ENCODE measurements at places on chromosomes 7 and 10.
A peak's percentile ranks its signal among the peaks of the same experiment; 100 is the strongest.

GRCh38 chr7:64999165-65000004 lies 7.1 kb downstream of the ERV3-1 start:
- no peak for DNase-seq

DNA sequence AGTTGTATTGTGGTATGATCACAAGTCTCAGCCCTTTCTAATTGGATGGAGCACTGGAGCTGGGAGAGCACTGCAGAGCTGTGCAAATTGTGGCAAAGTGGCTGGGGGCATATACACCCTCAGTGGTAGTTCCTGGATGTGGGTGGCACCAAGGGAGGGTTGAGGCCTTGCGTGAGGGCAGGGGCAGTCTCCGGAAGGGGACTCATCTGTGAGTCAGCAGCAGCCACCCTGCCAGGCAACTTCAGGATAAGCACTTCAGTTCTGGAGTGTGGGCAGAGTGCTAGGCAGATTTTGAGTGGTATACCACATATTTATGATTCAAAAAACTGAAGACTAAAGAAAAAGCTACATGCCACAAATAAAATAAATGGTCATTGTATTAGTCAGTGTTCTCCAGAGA lies 210.5 kb downstream of the ETV1 start:
- DNase-seq, result no peak

DNA sequence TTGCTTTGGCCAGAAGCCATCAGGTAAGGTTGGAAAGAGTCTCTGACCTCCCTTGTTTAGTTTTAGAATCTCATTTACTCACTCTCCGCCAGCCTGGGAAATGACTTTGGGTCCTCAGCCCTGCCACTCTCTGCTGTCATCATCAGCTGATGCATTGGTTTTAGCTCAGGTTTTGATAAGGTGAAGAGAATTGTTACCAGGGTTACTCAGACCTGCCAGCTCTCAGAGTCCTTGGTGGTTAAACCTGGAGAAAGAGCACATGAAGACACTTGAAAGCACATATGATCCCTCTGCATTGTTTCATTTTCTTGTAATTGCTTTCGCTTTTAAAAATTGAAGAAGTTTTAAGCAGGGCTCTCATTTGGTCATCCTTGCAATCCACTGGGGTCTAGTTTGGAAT lies 4.0 kb upstream of the CROT start:
- DNase-seq, result no peak

- no peak for DNase-seq
Measured at GRCh38 chr10:65754112-65754511, 1171.7 kb upstream of the LRRTM3 start.

GRCh38 chr7:17771901-17772408 lies 168.3 kb downstream of the SNX13 start:
- no peak for DNase-seq

DNA sequence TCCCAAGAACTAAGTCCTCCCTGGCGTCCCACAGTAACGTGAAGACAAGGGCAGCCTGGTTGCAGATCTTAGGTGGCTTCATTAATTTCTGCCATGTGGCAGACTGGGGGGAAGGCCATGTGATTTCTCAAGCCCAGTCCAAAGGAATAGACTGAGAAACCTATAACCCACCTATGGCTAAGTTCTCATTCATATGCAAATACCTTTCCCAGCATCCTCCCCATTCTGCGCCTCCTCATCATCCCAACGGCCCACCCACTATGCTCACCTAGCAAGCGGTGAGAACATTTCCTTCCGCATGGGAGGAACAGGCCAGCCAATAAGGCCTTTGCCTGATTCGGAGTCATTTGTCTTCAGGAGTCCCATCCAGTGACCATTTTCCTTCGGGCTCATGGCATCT lies 8.2 kb upstream of the CLEC2L start:
- DNase-seq, result no peak

DNA sequence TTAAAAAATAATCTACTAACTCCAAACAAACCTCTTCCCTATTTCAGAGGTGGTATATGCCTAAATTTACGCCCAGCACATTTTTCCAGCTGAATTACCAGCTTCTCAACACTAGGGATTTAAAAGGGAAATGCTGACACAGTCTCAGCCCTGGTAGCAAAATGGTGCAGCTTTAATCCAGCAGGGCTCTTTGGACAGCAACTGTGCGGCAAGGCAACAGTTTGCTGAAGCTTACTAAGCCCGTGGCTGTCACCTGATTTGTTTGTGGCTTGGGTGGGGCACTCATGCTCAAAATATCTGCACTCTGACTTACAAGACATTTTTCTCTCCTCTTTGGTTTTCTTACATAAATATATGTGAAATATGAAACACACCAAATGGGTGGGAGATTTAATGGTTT lies 206.7 kb downstream of the POU6F2 start:
- DNase-seq, result no peak

DNA sequence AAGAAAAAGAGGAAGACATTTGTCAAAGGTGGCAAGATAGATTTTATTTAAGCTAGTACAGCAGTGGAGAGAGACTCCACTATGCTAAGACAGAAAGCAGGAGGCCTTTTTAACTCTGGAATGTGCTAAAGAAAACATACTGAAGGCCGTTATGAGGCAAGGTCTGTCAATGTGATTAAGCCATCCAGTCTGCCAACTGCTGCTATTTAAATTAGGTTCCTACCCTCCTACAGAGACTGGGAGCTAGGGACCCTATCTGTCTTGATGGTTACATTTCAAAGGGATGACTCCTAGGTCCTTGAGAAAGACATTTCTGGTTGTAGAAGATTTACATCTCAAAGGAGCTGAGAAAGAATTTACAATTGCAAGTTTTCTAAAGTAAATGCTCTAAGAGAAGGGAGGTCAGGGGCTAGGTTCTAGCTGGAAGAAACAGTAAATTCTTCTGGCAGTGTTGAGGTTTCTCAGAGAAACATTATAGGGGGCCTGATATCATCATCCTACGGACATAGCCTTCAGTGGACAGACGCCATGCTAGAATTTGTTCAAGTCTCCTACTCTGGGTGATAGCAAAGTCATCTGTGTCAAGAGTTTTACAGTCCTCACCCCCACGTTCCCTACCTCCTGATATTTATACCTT lies 211.6 kb downstream of the PHF14 start:
- DNase-seq, result no peak

GRCh38 chr7:151637781-151638261 lies 118.1 kb upstream of the RHEB start:
- no peak for DNase-seq

DNA sequence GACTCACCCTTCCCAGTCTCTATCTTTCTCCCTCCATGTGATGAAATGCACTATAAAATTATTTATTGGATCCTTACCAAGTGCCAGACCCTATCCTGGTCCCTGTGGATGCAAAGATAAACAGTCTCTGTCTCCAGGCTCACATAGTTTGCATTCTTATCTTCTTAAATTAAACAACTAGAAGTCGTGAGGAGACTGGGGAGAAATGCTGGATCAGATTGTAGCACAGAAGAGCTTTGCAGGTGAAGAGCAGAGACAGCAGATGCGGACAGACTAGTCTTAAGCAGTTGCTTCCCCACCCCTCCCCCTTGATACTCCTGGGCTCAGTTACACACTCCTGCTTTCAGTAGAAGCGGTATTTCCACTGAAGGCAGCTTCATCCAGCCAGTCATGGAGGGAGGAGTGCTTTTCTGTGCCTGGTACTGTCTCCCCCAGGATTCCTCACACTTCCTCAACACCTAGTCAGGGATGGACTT lies 20.8 kb upstream of the CDK1 start:
- no peak for DNase-seq

DNA sequence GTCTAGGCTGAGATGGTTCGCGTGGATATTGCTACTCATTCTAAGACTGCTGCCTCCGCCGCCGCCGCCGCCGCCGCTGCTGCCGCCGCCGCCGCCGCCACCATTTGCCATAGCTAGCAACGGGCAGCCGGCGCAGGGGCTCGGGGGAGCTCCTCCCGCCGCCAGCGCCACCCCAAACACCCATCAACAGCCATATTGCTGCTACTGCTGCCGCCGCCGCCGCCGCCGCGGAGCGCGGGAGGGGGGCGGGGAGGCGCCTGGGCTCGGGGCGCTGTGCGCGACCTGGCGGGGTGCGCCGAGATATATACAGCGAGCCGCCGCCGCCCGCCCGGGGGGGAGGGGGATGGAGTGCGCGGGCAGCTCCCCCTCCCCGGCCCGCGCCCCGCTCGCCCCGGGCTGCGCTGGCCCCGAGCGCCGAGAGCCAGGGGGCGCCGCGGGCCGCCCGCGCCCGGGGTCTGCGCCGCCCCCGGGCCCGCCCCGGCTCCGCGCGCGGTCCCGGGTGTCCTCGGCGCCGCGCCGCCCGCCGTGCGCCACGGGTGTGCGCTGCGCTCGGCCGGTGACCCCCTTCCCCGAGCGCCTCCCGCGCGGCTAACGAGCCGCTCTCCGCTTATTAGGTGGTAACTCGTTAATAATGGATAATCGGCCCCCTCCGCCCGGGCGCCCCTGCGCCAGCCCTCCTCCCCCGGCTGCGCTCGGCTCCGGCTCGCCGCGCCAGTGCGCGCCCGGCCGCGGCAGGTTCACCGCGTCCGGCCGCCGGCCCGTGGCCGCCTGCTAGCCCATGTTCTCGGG lies at the start of gene KCNMA1:
TSS of gene KCNMA1 (minus strand) at position 277 of the 789 bp plus-strand sequence.
- DNase-seq, result peak; percentile 41

- DNase-seq, result no peak
Measured at GRCh38 chr7:102012941-102013461, 195.6 kb downstream of the CUX1 start.

DNA sequence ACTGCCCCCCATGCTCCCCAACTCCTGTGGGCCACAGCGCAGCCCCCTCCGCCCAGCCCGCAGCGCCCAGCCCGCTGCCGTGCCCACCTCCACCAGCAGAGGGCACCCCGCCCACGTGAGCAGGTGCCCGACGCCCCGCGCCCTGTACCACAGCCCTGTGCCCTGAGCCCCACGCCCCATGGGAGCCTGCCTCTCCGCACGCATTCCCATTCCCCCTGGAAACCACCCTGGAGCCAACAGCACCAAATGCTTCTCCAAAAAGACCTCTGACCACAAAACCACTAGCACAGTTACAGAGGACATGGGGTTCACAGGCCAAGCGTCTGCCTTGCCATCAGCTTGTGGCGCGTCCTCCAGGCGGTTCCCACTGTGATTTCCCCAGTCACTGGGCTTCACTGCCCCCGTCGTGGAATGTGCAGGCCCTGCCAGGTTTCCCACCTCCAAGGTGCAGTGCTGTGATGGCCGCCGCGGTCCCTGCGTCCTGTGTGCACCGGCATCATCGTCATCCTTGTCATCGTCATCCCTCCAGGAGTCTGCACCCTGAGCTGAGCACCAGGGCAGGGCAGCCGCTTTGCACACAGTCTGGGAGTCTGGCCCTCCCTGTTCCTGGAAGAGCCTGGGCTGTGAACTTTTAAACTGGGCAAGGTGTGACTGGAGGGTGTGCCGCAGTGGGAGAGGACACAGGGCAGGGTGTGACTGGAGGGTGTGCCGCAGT lies 61.7 kb downstream of the PWWP2B start:
- no peak for DNase-seq

DNA sequence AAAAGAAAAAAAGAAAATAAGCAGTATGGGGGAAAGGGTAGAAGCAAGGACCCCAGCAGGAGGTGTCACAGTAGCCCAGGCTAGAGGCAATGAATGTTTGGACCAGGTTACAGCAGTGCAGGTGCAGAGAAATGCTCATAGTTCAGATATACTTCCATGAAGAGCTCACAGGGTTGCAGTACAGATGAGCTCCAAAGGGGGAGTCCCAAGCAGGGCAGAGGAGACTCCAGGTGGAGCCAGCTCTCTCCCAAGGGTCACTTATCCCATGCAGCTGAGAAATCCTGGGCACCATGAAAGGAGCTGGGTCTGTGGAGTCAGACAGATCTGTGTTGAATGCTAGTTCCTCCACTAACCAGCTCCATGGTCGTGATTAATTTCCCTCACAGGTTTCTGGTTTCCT lies 174.9 kb downstream of the C7orf25 start:
- no peak for DNase-seq

GRCh38 chr10:36092116-36092515 lies 450.0 kb upstream of the FZD8 start:
- no peak for DNase-seq

DNA sequence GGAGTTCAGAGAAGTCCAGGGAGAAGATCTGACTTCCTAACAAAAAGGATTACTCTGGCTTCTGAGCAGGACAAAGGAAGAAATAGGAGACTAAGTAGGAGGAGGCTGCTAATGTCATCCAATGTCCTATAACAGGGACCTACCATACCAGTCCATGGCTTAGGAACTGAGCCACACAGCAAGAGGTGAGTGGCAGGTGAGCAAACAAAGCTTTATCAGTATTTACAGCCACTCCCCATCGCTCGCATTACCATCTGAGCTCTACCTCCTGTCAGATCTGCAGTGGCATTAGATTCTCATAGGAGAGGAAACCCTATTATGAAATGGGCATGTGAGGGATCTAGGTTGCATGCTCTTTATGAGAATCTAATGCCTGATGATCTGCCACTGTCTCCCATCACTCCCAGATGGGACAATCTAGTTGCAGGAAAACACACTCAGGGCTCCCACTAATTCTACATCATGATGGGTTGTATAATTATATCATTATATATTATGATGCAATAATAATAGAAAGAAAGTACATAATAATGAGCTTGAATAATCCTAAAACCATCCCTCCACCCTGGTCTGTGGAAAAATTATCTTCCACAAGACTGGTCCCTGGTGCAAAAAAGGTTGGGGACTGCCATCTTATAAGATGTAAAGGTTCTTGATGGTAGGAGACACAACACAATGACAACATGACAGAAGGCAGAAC lies 487.4 kb downstream of the PLXDC2 start:
- no peak for DNase-seq

DNA sequence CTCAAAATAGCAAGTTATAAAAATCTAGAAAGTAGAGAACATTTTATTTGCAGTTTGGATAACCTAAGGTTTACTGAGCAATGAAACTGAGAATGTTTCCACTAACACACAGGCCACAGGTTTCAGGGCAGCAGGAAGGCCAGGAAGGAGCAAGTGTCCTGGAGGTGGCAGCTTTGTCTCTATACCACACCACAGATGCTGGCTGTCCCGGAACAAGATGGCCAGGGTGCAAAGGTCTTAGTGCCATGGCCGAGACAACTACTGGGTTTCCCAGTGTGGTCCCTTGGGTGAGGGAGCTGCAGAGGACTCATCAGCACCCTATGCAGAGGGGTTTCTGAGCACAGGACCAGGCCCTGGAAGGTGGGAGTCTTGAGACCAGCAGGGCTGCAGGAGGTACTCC lies 92.0 kb downstream of the CTBP2 start:
- no peak for DNase-seq

- DNase-seq, result no peak
Measured at GRCh38 chr10:97647556-97647955, 7.1 kb downstream of the PI4K2A start.

DNA sequence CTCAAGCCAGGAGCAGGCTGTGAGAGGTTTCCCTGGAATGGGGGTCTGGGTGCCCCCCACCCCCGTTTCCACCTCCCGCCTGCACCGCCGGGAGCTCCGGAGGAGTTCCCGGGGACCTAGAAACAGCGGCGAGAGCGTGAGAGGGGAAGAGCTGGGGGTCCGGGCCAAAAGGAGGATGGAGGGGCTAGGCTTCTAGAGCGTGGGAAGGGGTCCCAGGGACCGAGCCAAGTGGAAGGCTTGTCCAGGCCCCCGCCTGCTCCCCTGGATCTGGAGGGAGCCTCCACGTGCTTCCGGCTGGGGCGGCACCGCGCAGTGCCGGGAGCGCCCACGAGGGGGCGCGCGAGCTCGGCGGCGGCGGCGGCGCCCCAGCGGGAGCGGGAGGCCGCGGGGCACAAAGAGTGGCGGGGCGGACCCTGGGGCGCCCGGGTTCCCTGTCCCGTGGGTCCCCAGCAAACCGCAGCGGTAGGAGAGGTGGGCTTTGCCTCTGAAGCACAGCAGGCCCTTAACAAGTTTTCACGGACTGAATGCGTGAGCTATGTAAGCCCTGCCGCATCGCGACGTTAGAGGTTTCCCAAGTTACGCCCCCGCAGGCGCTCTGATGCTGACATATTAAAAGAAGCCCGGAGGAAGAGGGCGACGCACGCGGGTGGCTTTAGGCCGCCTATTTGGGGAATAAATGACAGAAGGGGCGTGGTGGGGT lies 104.4 kb upstream of the LRRC4 start:
- DNase-seq, result peak; percentile 72

All from D721Med (cell line).